Activated CD8-positive, alpha-beta memory T cell treated with anti-CD3 and anti-CD28 coated beads, Interleukin-2, amount 50 U/mL, for 48 hours (primary cell): ENCODE measurements at places on chromosomes 2 and 18.

DNA sequence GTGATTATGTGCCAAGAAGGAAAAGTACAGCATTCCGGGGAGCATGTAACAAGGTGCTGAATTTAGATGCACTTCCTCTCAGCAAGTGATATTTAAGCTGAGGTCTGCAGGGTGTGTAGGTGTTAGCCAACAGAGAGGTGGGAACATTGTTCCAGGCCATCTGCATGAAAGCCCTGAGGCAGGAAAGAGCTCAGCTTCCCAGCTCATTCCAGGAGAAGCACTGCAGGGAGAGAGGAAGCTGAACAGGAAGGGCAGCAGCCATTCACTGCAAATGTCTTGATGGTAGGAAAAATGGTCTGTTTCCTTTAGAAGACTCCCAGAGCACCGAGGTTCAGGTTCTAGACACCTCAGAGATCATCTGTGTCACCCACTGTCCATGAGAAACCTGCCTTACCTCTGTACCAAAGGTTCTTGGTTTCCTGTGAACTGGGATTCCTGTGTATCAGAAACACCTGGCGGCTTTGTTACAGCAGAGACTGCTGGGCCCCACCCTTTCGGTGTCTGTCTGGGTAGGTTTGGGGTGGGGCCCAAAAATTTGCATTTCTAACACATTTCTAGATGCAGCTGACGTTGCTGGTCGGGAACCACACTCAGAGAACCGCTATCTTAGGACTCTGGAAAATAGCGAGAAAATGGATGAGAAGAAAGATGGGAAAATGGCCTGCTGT lies 84.0 kb downstream of the RTN4 start:
- DNase-seq = no peak

DNA sequence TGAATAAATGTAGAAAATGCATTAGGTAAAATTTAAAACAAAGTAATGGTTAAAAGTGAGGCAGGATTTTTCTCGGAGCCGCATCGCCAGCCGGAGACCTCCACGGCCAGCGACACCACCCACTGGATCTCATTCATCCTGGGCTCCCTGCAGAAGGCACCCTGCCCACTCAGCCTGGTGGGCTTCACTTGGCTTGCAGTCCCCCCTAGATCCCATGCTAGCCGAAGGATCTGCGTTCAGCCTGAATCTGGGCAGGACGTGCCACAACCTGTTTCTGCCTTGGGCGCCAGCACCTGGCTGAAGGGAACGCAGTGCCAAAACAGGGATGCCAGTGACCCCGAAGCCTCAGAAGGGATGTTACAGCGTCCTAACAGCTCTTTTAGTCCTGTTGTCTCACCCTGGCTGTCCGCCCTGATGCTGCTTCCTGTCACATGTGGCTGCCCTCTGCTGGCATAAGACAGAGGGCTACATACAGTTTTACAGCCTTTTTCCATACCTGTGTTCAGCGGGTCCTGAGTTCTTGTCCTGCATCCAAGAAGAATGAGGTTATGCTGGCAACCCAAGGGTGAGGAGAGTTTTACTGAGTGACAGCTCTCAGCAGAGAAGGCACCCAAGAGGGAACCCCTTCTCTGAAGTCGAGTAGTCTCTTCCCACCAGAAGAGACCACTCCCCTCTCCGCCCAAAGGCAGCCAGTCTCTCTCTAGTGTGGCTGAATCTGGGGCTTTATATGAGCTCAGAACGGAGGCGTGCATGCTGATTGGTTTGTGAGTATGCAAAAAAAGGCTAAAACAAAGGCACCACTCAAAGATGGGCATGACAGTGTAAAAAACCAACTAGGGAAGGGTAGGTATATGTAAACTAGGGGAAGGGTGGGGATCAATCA lies 173.1 kb upstream of the GYPC start:
- no peak for DNase-seq

DNA sequence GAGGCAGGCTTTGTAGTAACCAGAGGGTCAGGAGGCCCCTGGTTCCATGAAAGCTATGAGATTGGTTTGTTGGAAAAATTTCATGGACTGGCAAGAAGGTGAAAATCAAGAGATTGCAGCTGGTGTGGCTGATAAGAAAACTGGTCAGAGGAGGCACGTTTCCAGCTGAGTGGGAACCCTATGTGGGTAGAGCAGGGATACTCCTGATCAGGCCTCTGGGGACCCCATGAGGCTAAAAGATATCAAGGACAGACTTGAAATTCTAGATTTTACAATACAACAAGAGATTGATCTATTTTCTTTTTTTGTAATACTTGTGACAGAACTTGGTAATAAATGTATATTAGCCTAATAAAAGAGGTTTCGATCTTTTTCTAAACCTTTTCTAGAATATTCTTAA lies 1615.1 kb downstream of the DPP10 start:
- DNase-seq = no peak

DNA sequence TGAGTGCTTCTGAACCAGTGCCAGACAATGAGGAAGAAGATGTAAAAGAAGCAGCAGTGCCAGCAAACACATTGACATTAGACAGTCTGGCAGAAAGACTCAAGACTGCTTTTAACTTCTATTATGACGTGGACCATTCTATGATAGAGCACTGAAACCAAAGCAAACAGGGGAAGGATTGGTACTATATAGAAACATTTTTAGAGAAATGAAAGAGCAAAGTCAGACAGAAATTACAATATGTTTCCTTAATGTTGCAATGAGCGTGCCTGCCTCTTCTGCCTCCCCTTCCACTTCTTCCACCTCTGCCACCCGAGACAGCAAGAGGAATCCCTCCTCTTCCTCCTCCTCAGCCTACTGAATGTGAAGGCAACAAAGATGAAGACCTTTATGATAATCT lies 39.7 kb downstream of the DHX57 start:
- no peak for DNase-seq

DNA sequence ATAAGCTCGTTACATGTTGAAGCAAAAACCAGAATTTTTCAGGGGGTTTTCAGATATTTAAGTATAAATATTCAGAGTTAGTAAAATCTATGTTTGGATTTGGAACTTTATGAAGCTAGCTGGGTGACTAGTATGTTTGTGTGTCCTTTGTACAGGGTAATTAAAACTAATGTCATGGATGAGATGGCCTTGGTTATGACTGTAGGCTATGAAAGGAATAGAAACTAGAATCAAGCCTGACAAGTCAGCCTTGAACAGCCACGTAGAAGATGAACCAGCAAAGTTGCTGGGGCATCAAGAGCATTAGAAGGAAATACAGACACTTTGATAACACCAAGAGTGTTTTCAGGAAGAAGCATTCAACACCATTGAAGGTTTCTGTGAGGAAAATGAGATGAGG lies 825.1 kb upstream of the CNTNAP5 start:
- DNase-seq = no peak

DNA sequence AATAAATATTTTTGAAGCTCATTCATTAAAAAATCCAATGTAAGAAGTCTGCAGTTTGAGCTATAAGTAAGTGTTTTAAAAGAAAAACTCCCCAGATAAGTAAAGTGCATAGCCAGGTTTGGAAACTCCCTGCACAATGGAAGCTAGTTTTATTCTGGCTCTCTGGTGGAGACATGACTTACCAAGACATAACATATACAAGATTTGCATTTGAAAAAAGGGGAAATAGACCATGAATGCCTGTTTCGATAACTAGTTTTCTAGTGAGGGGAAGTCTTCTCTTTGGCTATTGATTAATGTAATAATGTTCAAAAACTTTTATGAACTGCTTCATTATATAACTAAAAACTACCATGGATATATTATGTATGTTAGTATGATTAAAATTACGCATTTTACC lies 435.2 kb downstream of the ARHGAP15 start:
- no peak for DNase-seq

DNA sequence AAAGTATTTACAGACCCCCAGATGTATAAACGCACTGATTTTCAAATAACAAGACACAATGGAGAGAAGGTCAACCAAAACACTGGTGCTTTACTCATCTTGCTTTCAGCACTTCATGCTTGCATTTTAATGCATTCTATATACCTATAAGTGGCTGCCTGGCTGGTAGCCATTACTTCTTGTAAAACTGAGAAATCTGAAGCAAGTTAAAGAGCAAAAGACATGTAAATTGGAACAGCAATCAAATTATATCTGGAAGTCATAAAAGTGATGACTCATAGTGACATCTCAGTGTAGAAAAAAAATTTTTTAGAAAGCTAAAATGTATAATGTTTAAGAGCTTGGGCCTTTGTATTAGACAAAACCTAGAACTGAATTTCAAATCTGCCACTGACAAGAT lies 106.2 kb downstream of the CCDC141 start:
- DNase-seq = no peak

DNA sequence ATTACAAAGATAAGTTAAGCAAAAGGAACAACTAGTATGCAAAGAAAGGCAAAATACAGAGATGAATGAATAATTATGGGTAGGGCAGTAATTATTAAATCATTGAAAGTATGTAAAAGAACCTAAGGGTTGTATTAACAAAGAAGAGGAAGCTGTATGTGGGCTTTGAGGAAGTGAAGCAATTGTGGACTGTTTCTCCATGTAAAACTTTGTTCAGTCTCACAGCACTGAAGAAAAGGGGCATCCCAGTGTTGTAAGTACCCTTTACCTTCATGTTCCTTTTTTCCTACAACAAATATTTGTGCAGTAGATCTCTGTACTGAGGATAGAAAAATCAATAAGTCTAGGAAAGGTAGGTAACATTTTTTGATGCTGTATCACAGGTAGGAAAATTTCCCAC lies 388.7 kb upstream of the NRP2 start:
- no peak for DNase-seq

DNA sequence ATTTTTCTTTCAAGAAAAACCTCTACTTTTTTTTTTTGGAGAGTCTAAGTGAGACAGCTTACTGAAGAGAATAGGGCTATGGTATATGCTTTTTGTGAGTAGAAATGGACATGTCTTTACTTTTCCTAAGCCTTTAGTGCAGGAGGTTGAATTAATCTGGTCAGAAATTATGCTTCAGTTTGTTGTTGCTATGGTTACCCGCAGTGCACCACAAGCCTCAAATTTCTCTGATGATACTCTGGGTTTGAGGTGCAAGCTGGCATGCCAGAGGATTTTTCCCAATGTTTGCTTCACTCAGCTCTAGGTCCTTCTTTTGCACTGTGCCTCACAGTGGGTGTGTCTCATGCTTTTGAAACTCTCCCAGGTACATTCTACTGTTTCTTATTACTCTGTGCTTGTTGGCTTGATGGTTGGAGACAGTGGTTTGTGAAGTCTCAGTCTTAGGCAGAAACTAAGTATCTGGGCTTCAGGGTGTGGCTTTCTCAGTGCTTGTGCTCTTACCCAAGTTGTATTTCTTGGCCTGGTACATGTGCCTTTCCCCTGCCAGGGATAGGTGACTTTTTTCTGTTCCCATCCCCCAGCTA lies 278.3 kb downstream of the RBM43 start:
- no peak for DNase-seq

GRCh38 chr2:46147626-46148368 lies 149.4 kb upstream of the EPAS1 start:
- peak; percentile 30 for DNase-seq

DNA sequence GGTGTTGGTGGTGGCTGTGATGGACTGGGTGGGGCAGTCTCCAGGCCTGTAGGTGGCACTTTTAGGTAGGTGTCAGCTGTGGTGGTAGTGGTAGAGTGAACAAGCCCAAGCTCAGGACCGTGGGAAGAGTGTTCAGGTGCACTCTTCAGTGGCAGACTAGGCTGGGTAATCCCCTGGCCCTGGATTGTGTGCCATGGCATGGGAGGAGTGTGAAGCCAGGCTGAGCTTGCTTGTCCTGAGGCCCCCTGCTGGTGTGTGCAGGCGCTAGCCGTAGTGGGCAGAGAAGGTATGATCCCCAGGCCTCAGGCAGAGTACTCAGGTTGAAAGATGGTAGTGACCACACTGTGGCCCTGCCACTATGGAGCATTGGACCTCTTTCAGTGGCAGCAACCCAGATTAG lies 850.3 kb downstream of the DSC3 start:
- no peak for DNase-seq

DNA sequence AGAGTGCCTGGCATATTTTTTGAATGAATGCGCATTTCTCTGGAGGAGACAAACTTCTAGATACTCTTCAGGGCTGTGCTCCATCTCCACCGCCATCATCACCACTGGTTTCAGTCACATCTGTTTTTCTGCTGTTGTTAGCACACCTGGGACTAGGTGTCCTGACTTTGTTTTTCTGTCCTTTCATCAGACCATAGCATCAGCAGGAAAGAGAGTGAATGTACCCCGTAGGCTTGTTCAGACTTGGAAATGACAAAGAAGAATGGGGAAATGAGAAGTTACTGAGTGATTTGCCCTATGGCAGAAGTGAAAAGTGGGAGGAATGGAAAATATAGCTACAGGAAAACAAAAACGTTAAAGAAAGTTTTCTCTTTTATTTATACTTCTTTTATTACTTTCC lies 965.2 kb upstream of the FANCL start:
- DNase-seq = no peak

DNA sequence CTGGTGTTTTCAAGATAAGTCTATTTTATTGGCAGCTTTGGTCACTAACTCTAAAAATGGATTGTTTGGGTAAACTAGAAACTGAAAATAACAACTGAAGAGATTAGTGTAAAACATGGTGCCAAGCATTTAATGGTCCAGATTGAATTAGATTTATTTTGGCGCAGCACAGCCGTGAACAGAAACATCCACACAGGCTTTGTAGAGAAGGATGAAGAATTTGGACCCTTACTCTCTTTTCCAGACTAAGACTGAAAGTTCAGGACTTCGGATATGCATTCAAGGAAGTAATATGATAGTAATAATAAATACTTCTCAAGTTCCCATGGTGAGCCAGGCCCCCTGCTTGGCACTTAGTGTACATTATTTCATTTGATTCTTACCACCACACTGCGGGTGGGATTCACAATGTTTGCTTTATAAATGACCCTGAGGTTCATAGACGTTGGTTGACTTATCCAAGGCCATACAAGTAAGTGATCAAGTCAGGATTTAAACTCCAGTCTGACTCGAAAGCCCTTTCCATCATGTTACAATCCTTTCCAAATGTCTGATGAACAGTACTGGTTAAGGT lies 54.2 kb upstream of the ITGB6 start:
- DNase-seq = no peak

DNA sequence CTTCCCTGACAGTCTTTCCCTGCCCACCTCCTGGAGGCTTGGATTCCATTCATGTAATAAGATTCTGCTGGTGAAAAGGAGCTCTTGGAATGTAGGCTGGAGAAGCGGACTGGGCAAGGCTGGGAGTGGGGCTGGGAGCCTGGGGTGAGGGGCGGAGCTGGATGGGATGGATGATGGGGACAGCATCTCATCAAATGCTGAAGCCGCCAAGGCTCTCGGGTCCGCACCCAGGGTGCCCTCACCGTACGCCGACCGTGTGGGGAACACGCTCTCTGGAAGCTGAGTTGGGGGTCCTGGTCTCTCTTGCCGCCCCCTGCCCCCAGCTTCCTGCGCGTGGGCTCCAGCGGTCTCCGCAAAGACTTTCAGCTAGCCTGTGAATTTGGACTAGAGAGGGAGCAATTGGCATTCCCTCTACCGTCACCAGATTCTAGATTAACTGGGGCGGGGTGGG lies 9.1 kb downstream of the RAX start:
- DNase-seq = no peak

GRCh38 chr2:169768262-169768995 lies 30.2 kb upstream of the SSB start:
- peak; percentile 71 for DNase-seq
